ENCODE measurements at places on chromosomes 7 and 10.

DNA sequence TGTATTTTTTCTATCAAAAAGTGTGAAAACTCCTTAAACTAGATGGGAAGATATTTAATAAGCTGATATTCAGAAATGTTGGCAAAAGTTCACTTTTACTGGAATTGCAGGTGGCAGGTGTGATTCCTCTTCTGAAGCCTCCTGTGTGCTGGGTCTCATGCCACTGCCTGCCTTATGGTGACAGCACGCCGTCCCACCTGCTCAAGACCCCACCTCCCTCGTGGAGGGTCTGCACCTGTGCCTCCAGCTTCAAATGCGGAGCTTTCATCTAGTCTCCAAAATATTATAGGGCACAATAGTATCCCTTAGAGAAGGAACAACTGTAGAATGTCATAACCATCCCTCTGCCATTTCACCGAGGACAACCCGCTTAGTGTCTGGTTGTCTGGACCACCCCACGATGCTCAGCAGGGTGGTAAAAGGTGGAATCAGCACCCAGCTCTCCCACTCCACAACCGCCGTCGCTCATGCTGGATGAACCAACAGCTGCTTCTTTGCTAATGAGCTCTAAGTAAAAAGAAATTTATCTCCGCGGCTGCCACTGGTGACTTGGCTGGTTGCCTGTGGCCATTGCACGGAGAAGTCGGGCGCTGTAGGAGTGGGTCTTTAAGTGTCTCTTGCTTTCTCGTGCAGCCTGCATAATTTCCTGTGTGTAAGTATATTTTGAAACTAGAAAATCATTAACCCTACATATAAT, 119.3 kb upstream of the TCERG1L start:
- no peak for DNase-seq

DNA sequence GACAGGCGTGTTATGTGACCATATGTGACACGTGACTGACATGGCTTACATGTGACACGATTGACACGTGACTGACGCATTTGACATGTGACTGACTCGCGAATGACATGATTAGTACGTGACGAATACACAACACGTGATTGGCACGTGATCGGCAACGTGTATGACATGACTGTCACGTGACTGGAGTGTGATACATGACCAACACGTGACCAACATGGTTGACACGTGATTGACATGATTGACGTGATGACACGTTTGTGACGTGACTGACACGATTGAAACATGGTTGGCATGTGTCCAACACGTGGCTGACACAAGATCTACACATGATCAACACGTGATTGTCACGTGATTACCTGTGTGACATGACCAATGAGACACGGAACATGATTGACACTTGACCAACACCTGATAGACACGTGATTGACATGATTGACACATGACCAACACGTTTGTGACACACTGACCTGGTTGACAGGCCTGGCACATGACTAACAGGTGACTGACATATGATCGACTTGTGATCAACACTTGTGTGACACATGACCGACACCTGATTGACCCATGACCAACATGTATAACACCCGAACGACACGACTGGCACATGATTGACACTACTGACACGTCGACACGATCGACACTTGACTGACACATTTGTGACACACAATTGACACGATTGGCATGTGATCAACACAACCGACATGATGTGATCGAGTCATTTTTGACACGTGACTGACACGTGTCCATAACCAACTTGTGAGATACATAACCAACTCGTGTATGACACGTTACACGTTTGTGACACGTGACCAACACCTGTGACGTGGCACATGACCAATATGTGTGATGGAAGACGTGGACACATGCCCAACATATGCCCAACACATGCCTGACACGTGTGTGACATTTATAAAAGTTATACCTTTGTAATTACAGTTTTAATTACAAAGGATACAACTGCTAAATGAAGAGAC, 21.1 kb downstream of the CRPPA start:
- DNase-seq: no peak

DNA sequence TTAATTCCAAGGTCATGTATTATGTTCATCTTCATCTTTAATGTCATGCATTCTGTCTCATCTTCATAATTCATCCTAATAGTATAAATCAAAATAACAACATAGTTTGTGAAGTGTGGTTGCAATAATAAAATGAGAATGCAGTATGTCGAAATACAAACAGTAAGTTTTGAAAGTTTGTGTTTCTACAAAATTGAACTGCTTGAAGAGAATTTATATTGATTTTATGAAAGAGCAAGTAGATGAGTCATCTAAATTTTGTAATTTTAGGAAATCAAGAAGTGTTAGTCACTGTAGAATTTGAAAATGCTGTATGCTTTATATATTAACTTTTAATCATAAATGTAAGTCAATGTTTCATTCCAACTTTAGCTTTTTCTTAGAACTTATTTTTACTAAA, 190.5 kb upstream of the PPP1R3A start:
- no peak for DNase-seq

- no peak for DNase-seq
Measured at GRCh38 chr10:3532644-3533043, 252.4 kb downstream of the KLF6 start.

GRCh38 chr10:43863859-43864591, 215.3 kb upstream of the ZNF32 start:
- peak; percentile 54 for DNase-seq

DNA sequence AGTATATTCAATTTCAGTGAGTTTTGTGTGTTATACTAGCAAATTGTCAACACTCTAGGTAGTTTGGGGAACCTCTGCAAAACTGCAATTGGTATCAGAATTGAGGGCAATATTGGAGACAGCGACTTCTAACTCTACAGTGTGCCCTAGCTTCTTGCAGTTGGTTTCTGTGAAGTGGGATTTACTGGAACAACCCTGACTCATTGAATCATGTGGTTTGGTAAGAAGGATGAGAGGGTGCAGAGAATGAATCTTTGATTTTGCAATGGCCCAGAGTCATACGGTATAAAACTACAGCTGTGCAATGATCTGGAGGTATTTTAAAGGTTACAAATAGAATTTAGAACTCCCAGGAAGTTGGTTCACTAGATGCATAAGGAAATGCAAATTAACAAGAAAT, 129.1 kb upstream of the PPP1R3A start:
- DNase-seq: no peak

DNA sequence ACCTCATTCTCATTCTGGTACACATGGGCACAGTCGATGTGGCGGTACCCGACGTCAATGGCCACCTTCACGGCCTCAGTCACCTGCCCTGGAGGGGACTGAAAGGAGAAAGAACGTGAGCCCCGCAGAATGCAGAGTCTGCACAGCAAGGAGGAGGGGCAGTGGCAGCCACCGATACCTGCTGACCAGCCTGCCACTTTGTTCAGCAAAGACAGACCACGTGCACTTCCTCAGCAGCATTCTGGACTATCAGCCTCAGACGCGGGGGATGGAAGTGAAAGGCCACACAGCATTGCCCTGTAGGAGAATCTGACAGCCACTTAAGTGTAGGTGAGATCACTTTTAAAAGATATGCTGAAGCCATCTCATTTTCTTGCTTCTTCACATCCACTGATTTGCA, 7.2 kb downstream of the AKR1B1 start:
- DNase-seq: no peak

GRCh38 chr10:6102128-6102527, 13.3 kb downstream of the RBM17 start:
- DNase-seq: peak; percentile 81

DNA sequence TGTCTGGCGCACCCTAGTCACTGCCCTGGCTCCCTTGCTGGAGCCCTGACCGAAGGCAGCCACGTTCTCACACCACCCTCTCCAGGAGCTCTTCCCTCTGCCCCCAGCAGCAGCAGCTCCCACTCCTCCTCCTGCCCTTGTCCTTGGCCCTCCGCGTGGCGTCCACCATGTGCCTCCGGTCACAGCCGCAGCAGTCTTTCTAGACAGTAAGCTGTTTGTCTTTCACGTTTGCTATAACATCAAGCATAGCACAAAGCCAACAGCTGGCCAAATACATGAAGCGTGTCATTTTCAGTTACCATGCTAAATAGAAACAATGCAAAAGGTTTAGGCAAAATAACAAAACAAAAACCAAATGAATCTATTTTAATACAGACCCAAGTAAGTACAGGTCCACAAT, 3.3 kb downstream of the PITRM1 start:
- DNase-seq: no peak

GRCh38 chr7:135964274-135964673, 12.9 kb downstream of the MTPN start:
- DNase-seq: no peak

DNA sequence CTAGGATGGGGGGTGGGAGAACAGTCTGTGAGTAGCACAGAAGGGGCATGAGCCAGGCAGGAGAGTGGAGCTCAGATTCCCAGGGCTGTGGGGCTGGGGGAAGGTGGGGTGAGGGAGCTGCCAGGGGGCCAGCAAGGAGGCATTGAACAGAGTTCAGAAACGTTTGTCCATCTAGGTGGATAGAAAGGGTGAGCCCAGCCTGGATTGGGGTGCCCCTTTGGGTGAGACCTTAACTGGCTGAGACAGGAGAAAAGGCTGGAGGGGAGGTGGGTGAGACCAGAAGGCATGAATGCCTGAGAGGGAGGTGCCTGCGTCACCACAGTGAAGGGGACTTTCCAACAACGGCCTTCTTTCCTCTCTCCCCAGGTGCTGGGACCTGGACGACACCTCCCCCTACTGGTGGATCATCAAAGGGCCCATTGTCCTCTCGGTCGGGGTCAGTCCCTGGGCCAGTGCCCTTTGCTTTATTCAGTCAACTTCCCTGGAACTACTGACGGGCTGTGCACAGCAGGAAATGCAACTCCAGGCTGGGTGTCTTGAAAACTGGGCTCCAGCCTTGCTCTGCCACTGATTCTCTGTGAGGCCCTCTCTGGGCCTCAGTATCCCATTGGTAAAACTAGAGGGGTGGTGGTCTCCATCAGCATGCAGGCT, 11.0 kb downstream of the GHRHR start:
- DNase-seq: peak; percentile 72

- peak; percentile 74 for DNase-seq
Measured at GRCh38 chr7:1432411-1433082, 26.7 kb downstream of the MICALL2 start.

DNA sequence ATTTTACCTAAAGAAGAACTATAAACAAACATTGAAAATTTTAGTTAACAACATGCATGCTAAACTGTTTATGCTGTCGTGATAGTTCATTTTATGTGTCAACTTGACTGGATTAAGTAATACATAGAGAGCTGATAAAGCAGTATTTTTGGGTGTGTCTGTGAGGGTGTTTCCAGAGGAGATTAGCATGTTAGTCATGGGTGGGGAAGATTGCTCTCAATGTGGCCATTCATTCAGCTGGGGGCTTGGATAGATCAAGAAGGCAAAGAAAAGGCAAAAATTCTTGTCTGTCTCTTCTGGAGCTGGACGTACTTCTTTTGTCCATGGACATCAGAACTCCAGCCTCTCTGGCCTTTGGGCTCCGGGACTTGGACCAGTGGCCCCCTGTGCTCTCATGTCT, 172.9 kb upstream of the SEMA3E start:
- no peak for DNase-seq

DNA sequence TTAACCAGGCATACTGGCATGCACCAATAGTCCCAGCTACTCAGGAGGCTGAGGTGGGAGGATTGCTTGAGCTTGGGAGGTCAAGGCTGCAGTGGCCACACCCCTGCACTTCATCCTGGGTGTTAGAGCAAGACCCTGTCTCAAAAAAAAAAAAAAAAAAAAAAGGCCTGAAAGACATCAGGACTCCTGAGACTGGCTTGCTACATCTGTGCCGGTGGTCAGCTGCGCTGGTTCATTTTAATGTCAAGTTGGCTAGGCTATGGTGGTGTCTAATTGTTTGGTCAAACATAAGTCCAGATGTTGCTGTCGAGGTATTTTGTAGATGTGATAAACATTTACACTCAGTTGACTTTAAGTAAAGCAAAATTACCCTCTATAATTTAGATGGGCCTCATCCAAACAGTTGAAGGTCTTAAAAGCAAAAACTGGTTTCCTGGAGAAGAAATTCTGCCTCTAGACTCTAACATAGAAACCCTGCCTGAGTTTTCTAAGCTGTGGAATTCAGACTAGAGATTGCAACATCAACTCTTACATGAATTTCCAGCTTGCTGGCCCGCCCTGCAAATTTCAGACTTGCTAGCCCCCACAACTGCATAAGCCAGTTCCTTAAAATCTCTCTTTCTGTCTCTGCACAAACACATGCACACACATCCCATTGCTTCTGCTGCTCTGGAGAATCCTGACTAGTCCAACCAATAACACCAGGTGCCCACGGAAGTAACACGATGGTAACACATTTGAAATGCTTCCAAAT, 18.2 kb downstream of the MYOF start:
- DNase-seq: no peak

- DNase-seq: no peak
Measured at GRCh38 chr10:22476601-22477321, 131.5 kb downstream of the SPAG6 start.

GRCh38 chr7:30076411-30076810, 48.2 kb downstream of the PLEKHA8 start:
- no peak for DNase-seq

- no peak for DNase-seq
Measured at GRCh38 chr7:140593672-140593982, 47.0 kb downstream of the DENND2A start.

DNA sequence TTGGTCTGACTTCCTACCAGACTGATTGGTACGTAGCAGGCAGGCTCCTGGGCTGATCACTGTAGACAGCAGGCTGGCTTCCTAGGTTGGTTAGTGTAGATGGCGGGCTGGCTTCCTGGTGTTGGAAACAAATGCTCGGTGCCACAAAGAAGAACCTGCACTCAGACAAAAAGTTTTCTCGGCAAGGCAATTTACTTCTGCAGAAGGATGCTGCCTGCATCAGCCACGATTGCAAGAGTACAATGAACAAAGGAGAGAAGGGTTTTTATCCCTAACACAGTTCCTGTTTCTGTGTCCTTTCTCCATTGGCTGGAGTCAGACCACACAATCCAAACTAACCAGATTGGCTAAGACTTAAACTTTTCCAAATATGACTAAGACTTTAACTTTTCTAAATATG, 123.6 kb upstream of the PPP2R2D start:
- DNase-seq: no peak

GRCh38 chr7:71636329-71636728, 504.4 kb downstream of the GALNT17 start:
- no peak for DNase-seq

DNA sequence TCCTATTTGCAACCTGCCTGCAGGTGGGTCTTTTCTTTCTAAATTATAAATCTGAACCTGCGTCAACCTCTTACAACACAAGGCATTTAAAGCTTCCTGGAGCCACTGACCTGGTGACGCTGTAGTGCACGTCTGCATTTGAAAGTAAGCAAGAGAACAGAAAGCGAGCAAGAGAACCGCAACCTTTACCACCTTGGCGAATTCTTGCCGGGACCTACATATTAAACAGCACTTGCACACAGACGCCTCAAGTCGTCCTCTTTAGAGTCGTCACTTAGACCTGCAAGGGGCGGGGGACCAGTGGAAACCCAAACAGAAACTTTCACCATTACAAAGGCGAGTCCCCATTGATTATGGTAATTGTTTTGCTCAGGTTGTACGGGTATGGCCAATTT, 9.5 kb downstream of the GLI3 start:
- no peak for DNase-seq
